Activated effector memory CD4-positive, alpha-beta T cell treated with Interleukin-2 at 50 U/mL for 16 hours (primary cell): ENCODE measurements at places on chromosomes 12 and 14.

- no peak for DNase-seq
Observed at GRCh38 chr14:88853129-88853528, 28.7 kb downstream of the TTC8 start.

GRCh38 chr14:84254290-84254689, 1275.7 kb upstream of the FLRT2 start:
- no peak for DNase-seq

DNA sequence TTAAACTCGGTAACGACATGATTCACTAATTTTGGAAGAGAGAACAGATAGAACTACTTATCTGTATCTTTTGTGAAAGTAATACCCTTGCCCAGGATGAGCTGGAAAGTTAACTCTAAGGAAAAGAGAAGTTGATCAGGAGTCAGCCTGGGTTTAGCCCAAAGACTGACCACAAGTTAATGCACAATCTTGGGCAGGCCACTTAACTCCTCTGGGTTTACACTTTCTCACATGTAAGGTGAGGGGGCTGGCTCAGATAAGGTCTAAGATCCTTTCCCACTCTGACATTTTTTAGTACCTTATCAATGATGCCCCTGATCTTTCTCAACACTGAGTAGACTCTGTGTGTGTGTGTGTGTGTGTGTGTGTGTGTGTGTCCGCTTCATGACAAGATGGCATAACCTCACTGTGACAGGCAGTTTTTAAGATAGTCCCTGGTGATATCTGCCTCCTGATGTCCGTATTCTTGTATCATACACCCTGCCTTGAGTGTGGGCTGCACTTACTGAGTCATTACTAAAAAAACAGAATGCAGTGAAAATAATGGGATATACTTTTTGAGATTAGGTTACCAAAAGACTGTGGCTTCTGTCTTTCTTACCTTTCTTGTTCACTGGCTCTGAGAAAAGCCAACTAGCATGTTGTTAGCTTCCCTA, 56.2 kb upstream of the CCDC198 start:
- no peak for DNase-seq

GRCh38 chr12:67519484-67520433, 128.8 kb upstream of the DYRK2 start:
- DNase-seq, result no peak

- DNase-seq, result no peak
Observed at GRCh38 chr12:62772416-62772955, 162.5 kb downstream of the PPM1H start.

- no peak for DNase-seq
Observed at GRCh38 chr14:71488703-71489191, 443.5 kb upstream of the RGS6 start.

DNA sequence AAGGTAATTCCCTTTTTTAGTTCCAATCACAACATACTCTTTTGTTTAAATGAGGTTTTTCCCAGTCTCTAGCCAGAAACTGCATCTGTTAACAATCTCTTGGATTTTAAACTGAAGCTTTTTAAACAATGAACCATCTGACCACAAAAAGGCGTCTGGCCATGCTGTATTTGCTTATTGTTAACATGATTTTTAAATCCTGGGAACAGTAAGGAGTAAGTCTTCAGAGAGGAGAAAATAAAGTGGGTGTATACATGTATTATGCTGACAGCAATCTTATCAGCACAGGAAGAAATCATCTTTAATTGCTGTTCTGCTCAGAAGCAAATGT, 106.2 kb downstream of the DAAM1 start:
- no peak for DNase-seq
